ENCODE measurements at places on chromosomes 7 and 10.
A peak's percentile ranks its signal among the peaks of the same experiment; 100 is the strongest.

GRCh38 chr10:106614293-106614692 is 550.2 kb downstream of the SORCS1 start:
- DNase-seq = no peak

- no peak for DNase-seq
These were observed 49.1 kb downstream of the KIF20B start for GRCh38 chr10:89750441-89750840.

DNA sequence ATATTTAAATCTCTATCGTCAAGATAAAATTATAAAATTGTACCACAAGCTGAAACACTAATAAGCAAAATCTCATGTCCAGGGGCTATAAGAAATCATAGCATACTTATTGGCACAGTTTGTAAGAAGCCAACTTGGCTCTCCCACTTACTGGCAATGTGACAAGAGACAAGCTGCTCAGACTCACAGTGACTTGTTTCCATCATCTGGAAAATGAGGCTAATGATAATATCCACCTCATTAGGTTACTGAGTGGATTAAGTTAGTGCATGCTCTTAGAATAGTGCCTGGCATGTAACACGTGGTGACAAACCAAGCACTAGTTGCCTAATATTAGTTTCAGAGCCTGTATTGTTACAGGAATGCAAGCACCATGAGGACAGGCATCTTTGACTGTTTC is 234.4 kb downstream of the GLI3 start:
- no peak for DNase-seq

DNA sequence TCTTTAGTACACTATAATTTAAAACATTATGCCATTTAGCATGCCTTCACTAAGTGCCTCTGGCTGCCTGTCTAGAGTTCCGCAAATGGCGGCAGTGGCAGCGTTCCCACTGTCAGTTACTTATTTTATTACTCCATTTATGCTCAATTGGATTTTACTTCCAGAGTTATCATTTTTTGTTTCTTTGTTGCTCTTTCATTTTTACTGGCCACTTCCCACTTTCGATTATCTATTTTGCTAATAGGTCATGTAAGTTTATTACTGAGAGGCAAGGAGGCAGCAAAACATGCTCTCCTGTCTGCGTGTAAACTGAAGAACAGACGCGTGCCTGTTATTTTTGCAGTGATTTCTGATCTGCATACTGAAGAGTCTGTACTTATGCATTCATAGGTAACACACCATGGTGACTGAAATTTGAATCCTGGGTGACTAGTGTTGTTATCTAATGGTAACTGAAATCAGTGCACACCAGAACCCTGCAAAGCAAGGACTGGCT is 23.1 kb downstream of the KDM7A start:
- DNase-seq = no peak

DNA sequence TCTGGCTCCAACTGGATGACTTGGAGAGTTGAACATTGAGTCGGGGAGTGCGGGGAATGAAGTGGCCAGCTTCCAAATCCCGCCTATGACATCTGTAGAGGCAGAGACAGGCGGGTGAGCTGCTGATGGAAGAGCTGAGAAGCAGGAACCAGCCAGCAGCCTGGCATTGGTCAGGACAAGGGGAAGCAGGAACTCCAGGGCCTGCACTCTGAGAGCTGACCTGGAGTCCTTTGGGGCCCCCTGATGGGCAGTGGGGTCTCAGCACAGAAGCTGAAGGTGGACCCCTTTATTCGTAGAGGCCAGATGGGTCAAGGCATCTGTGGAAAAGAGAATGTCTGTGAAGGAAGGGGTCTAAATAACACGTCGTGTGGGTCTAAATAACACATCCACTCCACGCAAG is 57.0 kb downstream of the SEC61G start:
- DNase-seq = no peak

DNA sequence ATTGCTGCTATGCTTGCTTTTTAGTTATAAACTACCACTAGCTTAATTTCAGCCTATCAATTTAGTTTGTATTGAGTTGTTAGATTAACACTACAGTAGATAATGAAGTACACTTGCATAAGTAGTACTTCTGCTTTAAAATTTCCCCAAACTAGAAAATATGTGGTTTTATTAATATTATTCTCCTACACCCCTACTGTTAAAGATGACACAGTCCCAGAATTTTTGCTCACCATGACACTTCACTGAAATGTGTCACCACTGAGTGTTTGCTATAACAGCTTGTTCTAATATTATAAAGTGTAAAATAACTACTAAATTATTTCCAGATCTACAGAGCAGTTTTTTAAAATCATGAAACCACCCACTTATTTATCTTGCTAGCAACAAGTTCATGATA is 31.6 kb downstream of the RHEB start:
- no peak for DNase-seq

- DNase-seq = peak; percentile 22
These were observed 60.2 kb downstream of the NRP1 start for GRCh38 chr10:33274096-33274785.

GRCh38 chr7:127383123-127383835 is 9.2 kb downstream of the ZNF800 start:
- no peak for DNase-seq

- DNase-seq = no peak
These were observed 44.1 kb upstream of the CDK6 start for GRCh38 chr7:92880212-92881090.

- no peak for DNase-seq
These were observed 28.8 kb downstream of the PTPN12 start for GRCh38 chr7:77565917-77566316.

DNA sequence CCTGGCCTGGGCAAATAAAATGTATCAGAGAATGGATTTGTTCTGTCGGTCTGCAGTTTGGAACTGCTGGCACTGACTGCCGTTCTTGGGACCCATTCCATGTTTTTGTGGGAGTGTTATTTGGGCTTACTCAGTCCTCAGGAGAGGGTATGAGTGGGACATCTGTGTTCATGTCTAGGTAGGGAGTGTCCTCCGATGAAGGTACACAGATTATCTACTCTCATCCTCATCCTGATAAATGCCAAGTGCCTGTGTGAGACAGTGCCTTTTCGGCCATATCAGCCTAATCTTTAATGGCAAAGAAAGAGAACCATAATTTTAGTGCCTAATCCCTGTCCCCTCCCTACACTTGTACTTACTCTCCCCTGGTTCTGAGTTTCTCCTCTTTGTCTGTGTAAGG is 409.4 kb downstream of the REEP3 start:
- no peak for DNase-seq

DNA sequence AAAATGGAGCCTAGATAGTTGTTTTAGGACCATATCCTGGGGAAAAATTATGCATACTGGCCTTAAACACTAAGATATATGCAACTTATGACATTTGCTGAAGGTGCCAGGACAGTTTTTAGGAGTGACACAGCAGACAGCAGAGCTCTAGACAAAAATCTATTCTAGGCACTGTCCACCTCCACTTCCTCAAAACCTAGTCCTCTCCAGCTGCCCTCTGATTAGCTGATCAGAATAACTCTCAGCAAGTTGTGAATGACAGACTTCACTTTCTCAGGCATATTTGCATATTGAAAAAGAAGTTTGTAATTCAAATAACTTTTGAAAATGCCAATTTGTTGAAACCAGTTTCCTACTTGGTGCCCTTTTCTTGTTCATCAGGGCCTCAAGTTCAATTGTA is 152.3 kb upstream of the STEAP4 start:
- no peak for DNase-seq

DNA sequence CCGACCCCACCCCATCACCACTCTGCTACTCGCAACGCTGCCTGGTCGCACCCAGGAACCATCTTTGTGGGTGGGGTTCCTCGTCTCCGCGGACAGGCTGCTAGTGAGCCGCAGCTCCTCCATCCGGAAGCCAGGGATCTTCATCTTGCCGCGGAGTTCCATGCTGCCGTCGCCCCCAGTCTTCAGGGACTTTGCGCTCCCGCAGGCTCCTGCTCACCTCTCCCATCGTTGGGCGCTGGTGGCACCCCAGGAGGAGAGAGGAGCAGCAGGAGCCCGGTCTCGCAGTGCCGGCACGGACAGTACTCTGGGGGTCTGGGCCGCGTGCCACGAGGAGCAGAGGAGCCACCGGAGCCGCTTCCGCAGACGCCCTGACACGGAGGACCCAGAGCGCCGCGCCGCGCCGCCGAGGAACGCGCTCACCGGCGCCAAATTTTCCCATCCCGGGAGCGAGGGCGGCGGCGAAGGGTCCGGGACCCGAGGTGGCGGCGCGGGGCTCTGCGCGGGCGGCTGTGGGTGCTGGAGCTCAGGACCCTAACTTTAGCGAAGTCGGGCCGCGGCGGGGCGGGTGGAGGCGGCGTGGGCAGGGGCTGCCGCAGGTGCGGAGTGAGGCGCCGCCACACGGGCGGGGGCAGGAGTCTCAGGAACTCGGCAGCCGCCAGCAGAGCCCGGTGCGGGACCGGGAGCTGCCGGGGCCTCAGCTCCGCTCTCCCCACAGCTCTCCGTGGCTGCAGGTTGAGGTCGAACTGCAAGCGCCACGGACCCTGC is 750.1 kb upstream of the SORCS1 start:
- DNase-seq = no peak

DNA sequence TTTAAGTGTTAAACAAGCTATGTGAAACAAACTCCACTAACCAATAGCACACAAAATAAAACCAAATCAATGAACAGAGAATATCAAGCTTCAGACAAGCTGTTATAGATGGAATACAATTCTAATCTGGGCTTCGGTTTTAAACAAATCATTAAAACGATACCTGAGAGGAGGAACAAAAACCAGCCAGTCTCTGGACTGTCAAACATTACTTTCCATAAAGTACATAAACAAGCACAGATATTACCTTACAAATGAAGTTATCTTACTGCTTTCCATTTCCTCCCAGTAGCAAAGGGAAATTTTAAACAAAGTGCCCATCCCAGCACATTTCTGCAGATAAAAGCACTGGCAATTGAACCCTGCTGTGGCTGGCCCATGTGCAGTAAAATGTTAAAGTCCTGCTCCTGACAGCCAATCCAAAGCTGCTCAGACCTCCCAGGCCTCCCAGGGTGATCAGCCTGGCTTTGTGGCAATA is 128.0 kb downstream of the NRCAM start:
- no peak for DNase-seq

- no peak for DNase-seq
These were observed 84.5 kb downstream of the RNF32 start for GRCh38 chr7:156725073-156725472.

GRCh38 chr7:32275216-32276009 is 205.2 kb upstream of the PDE1C start:
- no peak for DNase-seq

DNA sequence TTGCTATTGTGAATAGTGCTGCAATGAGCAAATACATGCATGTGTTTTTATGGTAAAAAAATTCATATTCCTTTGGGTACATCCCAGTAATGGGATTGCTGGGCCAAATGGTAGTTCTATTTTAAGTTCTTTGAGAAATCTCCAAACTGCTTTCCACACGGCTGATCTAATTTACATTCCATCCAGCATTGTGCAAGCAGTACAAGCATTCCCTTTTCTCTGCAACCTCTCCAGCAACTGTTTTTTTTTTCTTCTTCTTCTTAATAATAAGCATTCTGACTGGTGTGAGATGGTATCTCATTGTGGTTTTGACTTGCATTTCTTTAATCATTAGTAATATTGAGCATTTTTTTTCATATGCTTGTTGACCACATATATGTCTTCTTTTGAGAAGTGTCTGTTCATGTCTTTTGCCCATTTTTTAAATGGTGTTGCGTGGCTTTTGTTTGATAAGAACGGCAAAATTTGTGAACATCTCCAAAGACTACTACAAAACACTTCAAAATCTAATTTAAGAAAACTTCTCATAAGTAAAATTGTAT is 136.1 kb upstream of the MYO3A start:
- no peak for DNase-seq

- no peak for DNase-seq
These were observed 94.9 kb downstream of the GFRA1 start for GRCh38 chr10:116178086-116178605.

DNA sequence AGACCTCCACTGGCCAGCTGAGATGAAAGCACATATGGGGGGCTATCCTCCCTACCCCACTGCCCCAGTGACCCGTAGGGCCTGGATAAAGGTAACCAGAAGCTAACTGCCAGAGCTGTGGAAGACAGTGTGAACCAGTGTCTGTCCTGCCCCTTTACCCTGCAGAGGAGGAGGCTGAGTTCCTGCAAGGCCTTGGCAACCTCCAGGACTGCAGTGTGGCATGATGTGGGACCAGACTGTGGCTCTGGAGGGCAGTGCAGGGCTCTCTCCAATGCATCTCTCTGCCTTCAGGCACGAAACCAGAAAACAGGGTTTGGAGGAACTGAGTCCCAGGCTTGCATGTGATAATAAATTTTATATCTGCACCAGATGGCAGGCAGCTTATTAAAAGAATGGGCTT is 93.1 kb downstream of the EPC1 start:
- no peak for DNase-seq

DNA sequence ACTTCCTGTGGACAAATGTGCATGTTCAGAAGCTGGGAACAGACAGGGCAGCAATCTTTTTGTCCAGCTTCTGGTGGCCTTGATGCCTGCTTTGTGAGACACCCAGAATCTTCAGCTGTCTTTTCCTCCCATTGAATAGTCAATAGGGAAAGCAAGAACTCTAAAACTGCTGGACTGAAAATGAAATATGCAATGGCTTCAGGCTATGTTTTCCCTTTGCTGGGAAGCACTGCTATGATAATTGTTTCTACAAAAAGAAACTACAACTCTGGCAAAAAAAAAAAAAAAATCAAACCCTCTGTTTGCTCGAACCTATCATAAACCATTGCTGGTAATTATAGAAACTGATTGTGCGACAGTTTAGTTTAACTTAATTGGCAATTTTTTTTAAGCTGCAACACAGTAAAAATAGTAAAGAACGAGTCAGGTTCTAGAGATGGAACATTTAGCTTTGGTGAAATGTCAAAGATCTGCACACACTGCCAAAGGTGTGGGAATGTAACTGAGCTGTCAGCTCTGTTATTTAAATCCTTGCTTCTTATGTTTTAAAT is 79.1 kb upstream of the NEUROD6 start:
- DNase-seq = no peak

DNA sequence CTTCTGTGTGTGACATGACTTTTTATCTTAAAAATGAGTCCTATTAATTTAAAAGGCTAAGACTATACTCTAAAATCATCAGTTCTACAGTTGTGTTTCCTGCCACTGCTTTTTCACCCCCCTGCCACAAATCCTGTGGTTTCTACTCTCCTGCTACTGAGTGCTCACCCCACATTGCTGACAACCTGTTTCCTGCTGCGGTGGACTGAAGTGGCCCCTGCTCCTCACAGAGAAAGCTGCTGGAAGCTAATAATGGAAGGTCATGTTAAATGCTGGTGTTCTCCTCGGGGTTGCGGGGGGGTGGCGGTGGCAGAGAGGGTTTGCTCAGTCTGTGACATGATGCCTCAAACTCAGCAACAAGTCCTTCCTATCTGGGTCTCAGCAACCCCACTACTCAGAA is 113.2 kb upstream of the INHBA start:
- no peak for DNase-seq

GRCh38 chr7:125934955-125935354 is 1005.3 kb upstream of the POT1 start:
- DNase-seq = no peak

DNA sequence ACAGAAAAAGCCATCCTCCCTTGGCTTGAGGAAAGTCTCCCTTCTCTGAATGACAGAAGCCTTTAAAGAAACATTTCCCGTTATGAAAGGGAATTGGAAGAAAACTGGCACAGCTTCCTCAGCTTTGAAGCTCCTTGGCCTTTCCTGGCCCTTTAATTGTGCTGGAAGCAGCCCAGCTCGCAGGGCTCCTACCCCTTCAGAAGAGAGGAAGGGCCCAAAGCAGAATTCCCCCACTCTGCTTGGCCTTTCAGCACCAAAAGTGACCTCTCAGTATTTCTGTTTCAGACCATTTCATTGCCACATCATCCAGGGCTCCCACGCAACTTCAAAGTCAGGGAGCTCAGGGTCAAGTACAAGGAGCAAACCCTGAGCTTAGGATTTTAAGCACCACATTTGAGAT is 4.2 kb downstream of the AFAP1L2 start:
- DNase-seq = no peak

- no peak for DNase-seq
These were observed 194.9 kb upstream of the MGMT start for GRCh38 chr10:129272176-129272575.

Data from SHP77 treated with DMSO at 0.1 percent for 48 hours (cell line).